ENCODE measurements at places on chromosomes 11 and 22.

GRCh38 chr22:47278655-47279054 is 516.2 kb downstream of the TBC1D22A start:
- no peak for DNase-seq

DNA sequence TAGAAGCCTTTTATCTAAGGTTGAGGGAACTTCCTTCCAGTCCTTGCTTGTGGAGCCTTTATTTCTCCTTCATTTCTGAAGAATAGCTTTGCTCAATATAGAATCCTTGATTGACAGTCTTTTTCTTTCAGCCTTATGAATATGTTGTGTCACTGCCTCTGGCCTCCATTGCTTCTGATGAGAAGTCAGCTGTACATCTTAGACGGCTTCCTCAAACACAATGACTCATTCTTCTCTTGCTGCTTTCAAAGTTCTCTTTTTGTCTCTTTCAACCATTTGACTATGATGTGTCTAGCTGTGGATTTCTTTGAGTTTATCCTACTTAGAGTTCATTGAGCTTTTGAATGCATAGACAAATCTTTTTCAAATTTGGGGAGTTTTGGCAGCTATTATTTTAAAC is 893.2 kb downstream of the BRD1 start:
- no peak for DNase-seq

GRCh38 chr22:23220485-23221350 is 40.4 kb downstream of the BCR start:
- no peak for DNase-seq

DNA sequence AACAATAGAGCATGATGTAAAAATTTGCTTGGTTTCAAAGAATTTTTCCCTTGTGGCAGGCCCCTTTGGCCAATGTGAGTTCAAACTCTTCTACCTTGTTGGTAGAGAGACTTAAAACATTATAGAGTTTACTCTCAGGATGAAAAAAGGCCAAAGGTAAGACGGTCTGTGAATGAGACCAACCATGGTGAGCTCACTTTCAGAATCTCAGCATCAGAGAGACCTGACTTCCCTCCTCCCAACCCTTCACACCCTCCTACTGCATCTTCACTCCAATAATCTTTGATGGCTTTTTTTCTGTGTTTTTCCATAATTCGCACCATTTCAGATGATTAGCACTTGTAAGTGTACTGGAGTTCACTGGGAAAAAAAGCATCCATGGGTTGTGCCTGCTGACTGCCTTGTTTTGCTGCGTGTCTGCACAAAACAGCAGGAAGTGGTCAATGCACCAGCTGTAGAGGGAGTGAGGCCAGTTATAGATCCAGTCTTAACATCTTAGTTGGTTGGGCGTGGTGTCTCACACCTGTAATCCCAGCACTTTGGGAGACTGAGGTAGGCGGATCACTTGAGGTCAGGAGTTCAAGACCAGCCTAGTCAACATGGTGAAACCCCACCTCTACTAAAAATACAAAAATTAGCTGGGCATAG is 64.1 kb downstream of the SLC1A2 start:
- no peak for DNase-seq

DNA sequence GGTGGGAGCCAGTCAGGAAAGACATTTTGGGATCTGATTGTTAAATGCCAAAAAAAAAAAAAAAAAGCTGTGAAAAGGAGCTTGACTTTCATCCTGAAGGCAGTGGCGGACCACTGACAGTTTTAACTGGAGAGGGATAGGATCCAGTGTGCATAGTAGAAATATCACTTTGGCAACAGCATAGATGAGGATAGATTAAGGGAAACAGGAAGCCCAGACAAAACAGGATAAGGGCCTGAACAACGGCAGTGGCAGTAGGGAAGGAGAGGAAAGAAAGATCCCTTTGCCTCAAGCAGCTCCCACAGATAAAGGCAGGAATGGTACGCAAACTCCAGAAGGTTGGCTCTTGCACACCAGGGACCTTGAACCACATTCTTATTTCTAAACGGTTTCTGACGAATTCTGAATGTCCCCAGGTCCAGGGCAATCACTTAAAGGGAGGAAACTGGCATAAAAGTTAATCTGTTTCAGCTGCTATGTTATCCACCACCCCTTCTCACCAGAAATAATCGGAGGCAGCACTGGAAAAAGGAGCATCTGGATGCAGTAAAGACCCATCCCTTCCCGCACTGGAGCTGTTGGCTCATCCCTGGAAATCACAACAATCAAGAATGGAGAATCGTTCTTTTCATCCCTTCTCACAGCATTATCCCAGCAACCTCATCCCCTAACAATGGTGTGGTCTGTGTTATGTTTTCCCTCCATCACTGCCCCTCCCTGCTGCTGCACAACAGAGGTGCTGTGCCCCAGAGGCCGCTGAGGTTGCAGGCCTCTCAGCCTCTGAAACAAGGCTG is 99.1 kb downstream of the GAB2 start:
- DNase-seq: peak; percentile 66

DNA sequence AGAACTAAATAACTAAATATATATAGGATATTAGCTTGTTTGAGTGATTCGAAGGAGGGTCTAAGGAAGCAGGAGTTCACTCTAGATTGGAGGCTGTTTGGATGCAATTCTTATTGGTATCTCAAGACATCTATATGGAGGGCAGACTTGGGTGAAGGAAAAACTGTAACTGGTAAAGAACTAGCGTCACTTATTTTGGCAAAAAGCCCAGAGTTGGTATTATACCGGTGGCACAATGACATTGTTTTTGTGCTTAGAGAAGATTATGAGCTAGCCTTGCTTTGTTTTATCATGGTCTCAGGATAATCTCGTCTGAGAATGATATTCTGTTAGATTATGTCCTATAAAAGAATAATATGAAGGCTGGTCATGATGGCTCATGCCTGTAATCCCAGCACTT is 6.0 kb upstream of the SLC35F2 start:
- no peak for DNase-seq

- DNase-seq: no peak
Observed at GRCh38 chr11:119615003-119615881, 113.8 kb downstream of the NECTIN1 start.

GRCh38 chr11:65021003-65021402 is 6.2 kb upstream of the SNX15 start:
- DNase-seq: no peak

GRCh38 chr11:62810748-62811147 is 5.5 kb upstream of the NXF1 start:
- no peak for DNase-seq

GRCh38 chr22:41030891-41031290 is 61.5 kb upstream of the EP300 start:
- DNase-seq: no peak

GRCh38 chr11:32464078-32464477 is 28.7 kb upstream of the WT1 start:
- DNase-seq: no peak

- peak; percentile 74 for DNase-seq
Observed at GRCh38 chr11:111417011-111417765, 38.1 kb upstream of the POU2AF1 start.

DNA sequence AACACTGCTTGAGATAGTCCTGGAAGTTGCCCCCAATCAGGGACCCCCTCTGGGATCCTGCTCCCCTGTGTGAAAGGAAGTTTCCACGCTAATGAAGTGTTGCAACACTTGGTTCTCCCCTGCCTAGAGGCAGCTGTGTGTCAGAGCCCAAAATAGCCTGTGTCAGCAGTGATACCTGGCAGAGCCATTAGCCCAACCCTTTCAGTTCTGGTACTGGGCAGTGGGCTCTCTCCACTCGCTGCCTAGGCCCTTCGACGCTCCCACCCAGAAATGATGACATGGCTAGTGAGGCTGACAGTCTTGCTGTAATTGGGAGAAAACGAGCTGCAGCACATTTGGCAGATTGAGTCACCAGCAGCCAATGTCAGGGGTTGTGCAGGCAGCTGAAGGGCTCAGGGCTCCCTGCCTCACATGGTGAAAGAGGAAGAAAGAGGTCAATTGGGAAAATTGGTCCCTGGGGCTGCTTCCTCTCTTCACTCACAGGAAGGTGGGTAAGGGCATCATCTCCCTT is 1.4 kb upstream of the NXF1 start:
- no peak for DNase-seq

- no peak for DNase-seq
Observed at GRCh38 chr22:38131399-38131798, 20.9 kb upstream of the BAIAP2L2 start.

DNA sequence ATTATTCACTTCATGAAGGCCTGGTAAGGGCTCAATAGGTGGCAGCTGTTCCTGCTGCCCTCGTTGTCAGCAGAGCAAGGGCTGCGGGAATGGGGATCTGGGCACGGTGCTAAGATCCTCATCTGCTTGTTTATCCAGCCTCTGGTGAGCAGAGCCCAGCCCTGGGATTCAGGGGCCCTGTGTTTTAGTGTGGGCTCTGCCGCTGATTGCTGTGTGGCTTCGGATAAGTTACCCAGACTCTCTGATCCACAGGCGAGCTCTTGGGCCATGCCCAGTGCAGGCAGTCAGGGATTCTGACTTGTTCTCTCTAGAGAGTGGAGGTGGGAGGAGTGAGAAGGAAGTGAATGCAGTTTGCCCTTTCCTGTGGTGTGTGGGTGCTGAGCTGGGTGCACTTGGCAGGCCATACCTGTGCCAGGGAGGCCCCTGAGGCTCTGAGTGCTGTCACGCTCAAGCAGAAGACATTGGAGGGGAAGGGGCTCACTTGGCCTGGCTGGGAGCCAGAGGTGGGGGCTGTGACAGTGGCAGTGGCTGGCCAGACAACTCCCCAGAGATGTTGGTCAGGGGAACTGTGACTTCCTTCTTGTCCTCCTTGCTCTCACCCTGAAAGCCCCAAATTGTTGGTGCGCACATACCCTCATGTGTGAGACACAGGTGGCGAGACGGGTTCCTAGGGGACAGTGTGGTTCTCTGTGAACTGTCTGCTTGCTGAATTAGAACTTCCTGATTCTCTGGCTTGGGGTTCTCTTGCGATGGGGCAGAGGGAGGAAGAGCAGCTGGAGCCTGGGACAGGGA is 43.7 kb downstream of the CD82 start:
- no peak for DNase-seq

- DNase-seq: peak; percentile 95
Observed at GRCh38 chr11:100908746-100909145, 220.9 kb downstream of the PGR start.

- no peak for DNase-seq
Observed at GRCh38 chr11:16070573-16070972, 285.8 kb downstream of the SOX6 start.

DNA sequence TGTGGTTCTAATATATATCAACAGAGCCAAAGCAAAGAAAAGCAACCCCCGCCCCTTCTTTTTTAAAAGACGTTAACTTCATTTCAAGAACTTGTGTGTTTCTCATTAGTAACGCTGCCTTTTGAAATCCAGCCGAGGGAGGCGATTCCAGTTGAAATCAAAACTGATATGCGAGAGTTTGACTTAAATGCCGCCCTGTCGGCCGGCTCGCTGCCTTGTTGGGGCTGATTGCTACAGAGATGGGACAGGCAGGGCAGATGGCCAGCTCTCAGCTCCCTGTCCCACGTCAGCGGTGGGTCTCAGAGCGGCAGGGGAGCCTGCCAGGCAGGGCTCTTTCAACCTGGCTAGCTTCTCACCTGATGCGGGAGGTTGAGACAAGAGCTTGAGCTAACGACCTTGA is 51.9 kb upstream of the ALX4 start:
- DNase-seq: no peak

DNA sequence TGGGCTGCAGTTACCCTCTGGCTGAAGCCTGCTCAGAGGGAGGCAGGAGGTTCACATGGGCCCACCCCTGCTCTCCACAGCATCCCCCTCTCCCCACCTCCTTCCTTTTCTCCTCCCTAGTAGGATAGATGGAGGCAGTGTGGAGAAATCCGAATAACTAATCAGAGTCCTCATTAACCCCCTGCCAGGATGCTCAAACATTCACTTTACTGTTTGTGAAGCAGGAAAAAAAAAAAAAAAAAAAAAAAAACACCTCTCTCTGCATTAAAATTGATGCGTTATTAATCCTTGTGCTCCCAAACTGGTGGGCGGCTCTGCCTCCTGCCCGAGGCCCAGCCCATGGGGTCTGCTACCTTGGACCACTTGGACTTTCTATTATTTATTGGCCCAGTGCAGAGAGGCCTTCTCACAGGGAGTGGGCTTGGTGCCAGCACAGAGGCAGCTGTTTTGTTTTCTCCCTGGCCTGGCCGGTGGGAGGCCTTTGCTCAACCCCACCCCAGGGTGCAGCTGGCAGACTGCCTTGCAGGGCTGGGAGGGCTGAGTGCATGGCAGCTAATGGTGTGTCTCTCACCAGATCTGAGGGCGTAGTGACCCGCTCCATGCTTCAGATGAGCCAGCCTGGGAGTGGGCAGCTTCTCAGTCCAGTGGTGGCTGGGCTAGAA is 150.7 kb downstream of the PKNOX2 start:
- DNase-seq: no peak

DNA sequence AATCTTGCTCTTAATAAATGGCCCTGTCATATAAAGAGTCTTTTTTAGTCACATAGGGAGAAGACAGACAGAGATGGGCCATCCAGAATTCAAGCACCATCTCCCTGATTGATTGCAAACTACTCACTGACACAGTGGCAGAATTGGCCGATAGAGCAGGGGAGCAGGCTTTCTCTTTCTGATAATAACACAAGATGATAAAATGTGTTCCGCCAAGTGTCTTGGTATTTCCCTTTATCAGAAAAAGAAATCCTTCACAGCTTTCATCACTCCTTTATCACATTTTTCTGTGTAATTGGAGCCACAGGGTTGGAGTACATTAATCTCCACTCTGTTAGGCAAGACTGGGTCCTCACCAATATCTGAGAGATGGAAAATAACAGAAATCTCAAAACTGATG is 406.0 kb downstream of the TMEM135 start:
- DNase-seq: no peak

DNA sequence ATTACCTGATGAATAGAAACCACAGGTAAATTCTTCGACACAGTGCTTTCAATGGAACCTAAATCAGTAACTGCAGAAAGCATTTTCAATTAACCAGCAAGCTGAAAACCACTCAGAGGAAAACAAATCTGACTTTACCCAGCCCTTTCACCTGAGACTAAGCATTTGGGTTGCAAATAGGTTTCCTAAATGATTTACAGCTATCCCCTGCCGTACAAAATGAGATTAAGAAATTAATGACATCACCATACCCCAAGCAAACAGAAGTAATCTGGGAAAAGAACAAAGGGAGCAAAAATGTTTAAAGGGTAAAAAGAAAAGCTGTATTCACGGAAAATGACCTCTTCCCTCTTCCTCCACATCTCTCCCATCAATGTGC is 584 bp downstream of the NOX4 start:
- no peak for DNase-seq

- DNase-seq: no peak
Observed at GRCh38 chr22:27546157-27546935, 255.2 kb downstream of the MN1 start.

- DNase-seq: no peak
Observed at GRCh38 chr11:34501500-34501899, 12.1 kb downstream of the ELF5 start.

- no peak for DNase-seq
Observed at GRCh38 chr22:41862530-41863266, 29.8 kb downstream of the SREBF2 start.

DNA sequence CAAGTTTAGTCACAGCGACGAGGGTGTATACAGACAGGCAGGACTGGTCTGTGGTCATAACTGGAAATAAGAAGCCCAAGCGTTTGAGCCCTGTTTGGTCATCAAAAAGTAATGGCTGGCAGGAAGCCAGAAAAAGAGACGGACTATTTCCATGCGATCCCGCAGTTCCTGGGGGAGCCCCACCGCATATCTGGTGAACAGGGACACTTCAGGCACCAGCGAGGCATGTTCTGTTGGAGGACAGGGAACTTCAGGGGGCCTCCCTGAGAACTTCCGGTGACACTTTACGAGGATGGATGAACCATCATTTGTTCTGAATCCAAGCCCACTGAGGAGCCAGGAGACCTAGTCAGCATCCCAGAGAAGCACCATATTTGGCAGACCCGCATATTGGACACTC is 29.7 kb upstream of the TRIM29 start:
- DNase-seq: no peak
